Right ventricle myocardium superior (tissue), 1 donor: ENCODE measurements at places on chromosomes 4 and X. TPM values are rescaled to one million over a fixed set of nuclear protein-coding genes. Genes with fewer than 3 reads are reported as not detected.

DNA sequence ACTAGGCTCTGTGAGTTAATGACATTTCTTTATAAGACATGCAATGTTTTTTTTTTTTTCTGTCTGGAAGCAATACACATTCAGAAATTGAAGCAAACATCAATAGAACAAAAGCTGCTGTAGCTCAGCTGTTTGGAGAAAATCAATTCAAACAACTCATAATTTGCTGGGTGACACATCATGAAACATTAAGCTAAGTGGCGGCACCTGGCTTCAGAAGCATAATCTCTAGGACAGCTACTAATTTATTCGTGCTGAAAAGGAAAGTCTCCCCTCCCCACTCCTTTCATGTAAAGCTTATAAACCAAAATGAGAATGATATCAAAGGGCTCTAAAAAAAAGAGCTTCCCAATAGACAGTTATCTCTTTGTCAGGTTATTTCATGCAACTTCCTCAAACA is 73.9 kb downstream of the LUZP4 start:
- no peak for DNase-seq

GRCh38 chrX:3136161-3136961 is 95.1 kb downstream of the ARSF start:
- no peak for DNase-seq

DNA sequence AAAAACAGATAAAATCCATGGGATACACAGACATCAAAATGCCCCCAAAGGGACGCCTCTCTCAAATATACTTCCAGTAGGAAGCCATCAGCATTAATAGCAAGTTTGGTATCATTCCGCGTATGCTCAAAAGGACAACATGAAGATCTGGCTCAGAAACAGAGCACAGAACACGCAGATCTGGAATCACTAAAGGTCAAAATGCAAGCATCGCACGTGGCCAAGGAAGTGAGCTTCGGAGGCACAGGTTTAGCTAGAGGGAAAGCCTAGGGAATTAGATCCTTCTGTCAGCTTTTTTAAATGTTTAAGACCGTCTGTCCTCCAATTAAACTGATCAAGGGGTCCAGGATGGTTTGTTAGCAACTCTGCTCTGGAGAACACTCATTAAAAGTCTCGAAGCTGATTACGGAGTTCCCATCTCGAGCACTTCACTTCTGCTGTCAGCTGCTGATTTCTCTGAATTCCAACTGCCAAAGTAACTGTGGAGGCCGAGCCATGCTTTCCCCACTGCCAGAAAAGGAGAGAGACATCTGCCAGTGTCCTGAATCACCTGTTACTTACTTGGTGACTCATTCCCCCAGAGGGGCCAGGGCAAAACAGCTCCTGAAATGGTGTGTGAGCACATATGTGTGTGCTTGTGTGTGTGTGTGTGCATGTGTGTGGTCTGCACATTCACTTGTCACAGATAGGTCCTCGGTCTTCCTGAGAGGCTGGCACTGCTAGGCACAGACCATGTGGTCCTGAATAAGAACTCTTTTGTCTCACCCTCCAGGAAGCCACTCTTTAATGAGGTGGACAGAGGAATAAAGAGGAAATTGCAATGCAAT is 177.7 kb upstream of the PPARGC1A start:
- peak; percentile 42 for DNase-seq

MAOB gene
- 133 TPM for total RNA-seq

GATA1 gene
- total RNA-seq = 0.13 TPM

CNOT6L gene
- 19.3 TPM for total RNA-seq

TMEM271 gene
- total RNA-seq = not detected
